Omental fat pad (tissue), 4 donors: ENCODE measurements at places on chromosomes 4 and X. TPM values are rescaled to one million over a fixed set of nuclear protein-coding genes. Genes with fewer than 3 reads are reported as not detected.

Gene BRCC3
- total RNA-seq, result 11.0 TPM

Gene AR
- 16.0 TPM for total RNA-seq

DNA sequence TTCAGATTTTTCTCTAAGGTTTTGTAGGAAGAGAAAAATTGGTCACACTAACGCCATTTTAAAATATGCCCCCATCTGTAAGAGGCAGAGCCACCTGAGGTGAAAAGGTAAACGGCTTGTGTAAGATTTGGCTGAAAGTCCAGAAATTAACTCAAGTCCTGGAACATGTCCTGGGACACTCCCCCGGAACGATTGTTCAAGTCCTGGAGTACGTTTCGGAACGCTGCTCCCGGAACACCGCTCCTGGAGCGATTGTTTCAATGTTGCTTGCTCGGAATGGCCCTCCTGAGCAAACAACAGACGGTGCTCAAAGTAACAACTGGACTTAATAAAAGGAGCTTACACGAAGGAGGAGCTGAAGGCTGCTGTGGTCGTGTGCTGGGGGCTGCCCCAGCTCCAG is 796.5 kb upstream of the SLIT2 start:
- no peak for DNase-seq

- DNase-seq, result no peak
These were observed 201.5 kb upstream of the JADE1 start for GRCh38 chr4:128608006-128608405.

- DNase-seq, result no peak
These were observed 47.9 kb upstream of the BLTP1 start for GRCh38 chr4:122104184-122104583.

DNA sequence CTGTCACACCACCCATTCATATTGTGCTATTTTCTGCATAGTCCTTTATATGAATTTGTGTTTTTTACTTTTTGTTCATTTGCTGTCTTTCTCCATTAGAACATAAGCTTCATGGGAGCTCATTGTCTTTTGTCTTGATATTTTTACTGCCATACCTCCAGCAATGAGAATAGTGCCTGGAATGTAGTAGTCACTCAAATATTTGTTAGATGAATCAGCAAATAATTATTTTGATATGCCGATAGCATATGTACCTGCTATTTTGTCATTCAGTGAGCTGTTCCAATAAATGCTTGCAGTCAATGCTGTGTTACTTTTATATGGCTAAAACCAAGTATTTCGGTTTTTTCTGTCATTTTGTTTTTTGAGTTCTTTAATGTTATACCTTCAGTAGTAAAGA is 43.5 kb upstream of the SLC25A31 start:
- DNase-seq, result no peak

GRCh38 chrX:17081968-17082367 is 135.5 kb downstream of the REPS2 start:
- no peak for DNase-seq
